ENCODE measurements at places on chromosomes 3 and 15. TPM values are rescaled to one million over a fixed set of nuclear protein-coding genes. Genes with fewer than 3 reads are reported as not detected.
A peak's percentile ranks its signal among the peaks of the same experiment; 100 is the strongest.

DNA sequence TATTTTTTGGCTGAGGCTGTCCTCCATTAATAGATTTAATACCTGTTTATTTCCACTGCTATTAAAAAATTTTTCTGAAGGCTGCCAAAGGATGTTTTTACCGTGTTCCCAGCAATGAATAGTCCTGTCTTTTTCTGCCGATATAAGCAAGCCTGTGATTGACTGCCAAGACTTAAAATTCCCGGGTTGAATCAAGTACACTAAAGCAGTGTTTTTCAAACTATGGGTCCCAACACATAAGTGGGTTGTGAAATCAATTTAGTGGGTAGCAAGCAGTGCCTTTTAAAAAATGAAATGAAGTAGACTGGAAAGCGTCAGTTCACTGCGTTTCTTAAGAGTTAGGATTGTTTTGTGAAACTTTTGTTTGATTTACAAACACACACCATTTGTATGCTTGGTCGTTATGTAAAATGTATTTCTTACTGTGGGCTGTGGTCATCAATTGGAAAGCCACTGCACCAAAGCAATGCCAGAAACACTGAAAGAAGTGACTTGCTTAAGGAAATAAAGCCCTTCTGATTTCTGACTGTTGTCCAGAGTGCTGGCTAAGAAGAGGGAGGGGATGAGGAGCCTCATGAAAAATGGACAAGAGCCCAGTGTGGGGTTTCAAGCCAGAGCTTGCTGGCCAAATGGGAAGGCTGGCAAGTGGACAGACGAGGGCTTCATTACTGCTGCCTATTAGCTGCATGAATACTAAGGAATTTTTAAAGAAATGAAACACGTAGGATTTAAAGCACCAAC lies 206.0 kb downstream of the THRB start:
- DNase-seq, result no peak

DNA sequence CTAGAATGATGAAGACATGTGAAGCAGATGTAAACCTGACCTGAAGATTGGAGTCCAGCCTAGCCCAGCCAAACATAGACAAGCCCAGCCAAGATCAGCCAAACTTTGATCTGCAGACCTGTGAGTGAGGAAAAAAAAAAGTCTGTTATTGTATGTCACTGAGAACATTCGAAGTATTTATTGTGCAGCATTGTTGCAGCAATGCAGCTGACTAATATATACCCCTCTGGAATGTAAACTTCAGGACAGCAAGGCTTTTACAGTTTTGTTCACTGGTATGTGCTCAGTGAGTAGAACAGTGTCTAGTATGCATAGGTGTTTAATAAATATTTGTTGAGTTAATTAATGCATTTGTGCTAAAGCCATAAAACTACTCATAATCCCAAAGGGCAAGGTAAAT lies 23.4 kb downstream of the TMEM202 start:
- DNase-seq, result no peak

- no peak for DNase-seq
These were observed 35.6 kb upstream of the LIPC start for GRCh38 chr15:58396181-58396580.

- DNase-seq, result no peak
These were observed 6.9 kb upstream of the UBE2E1 start for GRCh38 chr3:23798876-23799275.

DNA sequence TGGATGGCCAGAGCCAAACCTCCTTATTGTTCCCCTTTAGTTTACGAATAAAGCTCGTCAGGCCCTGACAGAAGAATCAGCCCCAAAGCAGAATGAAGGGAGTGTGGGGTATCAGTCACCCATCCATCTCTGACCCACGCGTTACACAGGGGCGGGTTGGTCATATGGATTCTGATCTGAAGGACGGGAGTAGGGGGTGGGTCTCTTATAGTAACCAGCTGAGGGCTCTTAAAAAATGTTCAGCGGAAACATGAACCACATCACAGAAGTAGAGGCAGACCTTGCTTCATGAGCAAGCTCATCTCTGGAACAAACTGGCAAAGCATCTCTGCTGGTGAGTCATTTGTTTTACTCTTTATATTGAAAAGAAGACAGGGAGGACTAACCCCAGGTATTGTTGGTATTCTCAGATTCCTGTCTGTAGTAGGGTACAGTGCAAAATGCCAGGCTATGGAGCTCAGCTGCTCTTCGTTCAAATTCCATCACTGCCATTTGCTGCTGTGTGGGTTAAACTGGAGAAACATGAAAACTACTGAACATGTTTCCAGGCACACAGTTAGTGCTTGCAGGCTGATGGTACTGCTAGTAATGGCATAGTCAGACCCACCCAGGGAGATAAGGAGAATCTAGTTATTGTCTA lies at the start of gene CXCR6:
Gene CXCR6, plus strand, starts transcription at position 258 of the 640 bp plus-strand sequence. CDS start 3,018 bp downstream, outside the sequence.
- no peak for DNase-seq

DNA sequence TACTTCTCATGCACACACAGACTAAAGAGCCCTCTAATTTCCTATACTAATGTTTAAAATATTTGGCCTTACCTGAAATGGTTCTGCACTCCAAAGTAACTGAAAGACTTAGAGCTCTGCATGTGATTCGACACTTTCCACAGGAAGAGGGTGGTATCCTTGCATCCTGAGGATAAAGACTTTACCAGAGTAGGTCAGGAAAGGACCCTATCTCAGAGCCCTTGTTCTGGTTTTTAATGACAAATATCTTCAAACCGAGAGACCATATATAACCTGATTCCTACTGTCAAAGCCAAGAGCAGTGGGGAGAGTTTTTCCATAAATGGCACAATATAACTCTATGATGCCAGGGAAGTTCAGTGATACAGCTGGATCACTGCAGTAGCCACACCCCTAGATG lies at the start of gene GP5:
Gene GP5, minus strand, starts transcription at position 101 of the 400 bp plus-strand sequence. CDS start 984 bp downstream, outside the sequence.
- DNase-seq, result no peak

DNA sequence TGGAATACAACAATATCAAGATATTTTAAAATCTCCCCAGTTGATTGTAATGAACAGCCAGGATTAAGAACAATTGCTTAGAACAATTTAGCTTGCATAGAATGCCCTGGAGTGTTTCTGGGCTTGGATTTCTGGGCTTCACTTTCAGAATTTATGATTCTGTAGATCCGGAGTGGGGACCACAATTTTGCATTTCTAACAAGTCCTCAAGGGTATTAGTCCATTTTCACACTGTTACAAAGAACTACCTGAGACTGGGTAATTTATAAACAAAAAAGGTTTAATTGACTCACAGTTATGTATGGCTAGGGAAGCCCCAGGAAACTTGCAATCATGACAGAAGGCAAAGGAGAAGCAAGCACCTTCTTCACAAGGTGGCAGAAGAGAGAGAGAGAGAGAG lies 54.3 kb upstream of the MYRIP start:
- DNase-seq, result no peak

- DNase-seq, result peak; percentile 73
These were observed 140.5 kb downstream of the FNDC3B start for GRCh38 chr3:172179680-172180399.

DNA sequence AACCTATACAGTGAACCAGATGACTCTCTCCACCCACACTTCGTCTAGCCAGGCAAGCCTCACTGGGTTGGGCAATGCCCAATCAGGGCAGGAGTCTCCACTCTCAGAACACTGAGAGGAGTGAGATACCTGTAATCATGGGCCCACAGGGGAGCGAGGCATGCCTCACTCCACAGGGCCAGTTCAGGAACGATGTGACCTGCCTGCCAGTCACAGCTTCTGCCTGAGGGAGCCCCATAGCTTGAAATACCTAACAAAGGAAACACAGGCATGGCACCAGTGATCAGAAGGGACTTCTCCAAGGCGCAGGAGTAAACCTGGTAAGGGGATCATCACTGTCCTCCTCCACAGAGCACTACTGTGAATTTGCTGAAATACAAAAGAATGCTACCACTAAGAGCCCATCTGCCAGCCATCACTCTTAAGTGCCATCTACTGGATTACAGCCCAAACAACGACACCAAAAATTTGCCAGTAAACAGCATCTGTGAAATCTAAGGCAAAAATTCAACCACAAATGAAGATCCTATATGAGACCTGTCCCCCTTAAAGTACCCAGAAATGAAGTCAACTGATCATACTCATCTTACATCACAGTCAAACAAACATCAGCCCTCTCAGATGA lies 689.9 kb upstream of the SEMA6D start:
- no peak for DNase-seq

DNA sequence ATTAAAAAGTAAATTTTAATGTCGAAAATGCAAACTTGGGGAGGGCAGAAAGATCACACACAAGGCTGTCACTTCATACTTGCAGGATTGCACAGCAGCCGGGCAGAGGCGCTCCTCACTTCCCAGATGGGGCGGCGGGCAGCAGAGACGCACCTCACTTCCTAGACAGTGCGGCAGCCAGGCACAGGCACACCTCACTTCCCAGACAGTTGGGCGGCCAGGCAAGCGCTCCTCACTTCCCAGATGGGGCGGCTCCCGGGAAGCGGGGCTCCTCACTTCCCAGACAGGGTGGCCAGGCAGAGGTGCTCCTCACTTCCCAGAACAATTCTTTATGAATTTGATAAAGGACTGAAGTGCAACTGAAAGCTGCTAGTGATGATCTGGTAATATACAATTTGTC lies 21.2 kb downstream of the RLBP1 start:
- DNase-seq, result no peak

DNA sequence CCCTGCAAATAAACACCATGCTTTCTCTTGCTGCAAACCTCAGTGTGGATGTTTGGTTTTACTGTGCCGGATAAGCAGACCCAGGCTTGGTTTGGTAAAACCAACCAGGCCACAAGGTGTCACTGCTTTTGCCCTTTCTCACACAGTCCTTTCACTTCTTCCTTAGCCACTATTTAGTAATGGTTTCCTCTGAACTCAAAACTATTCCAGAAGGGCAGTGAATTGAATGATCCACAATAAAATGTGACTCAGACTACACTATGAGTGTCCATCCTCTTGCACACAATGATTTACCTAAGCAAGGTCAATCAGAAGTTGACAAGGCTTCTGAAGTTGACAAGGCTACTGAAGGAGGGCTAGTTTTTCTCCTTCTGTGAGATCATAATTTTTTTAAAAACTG lies 552.4 kb upstream of the CCDC54 start:
- no peak for DNase-seq

DNA sequence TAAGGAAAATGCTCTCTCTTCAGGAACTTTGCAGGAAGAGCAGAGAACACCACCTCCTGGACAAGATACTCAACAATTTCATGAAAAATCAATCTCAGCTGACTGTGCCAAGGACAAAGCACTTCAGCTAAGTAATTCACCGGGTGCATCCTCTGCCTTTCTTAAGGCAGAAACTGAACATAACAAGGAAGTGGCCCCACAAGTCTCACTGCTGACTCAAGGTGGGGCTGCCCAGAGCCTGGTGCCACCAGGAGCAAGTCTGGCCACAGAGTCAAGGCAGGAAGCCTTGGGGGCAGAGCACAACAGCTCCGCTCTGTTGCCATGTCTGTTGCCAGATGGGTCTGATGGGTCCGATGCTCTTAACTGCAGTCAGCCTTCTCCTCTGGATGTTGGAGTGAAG lies 200.5 kb downstream of the AKAP13 start:
- DNase-seq, result no peak

DNA sequence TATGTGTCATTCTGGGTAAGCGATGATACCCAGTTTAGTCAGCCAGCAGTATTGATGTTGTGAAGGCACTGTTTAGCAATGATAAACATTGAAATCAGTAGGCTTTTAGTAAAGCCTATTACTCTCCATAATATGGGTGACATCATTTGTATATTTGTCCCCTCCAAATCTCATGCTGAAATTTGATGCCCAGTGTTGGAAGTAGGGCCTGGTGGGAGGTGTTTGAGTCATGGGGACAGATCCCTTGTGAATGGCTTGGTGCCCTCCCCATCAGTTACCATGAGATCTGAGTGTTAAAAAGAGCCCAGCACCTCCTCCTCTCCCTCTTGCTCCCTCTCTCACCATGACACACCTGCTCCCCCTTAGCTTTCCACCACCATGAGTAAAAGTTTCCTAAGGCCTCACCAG lies 31.4 kb upstream of the FAN1 start:
- DNase-seq, result no peak

DNA sequence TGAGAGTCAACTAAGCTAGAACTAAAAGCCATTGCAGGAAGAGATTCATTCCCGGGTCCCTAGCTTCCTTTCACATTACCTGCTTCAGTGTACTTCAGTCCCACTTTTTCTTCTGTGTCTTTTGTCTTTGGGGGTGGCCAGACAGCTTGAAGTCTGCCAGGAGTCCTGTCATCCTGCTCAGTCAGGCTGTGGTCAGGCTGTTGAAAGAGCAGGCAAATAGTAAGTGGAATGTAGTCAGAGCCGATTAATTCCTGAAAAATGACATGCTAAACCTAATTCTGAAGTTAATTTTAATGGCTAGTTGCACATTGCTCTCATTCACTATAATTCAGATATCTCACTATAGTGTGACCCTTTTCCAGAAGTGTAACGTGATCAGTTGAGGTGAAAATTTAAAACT lies 129.6 kb downstream of the FMN1 start:
- no peak for DNase-seq

GRCh38 chr3:137471130-137471529 lies 293.0 kb upstream of the SOX14 start:
- DNase-seq, result no peak

DNA sequence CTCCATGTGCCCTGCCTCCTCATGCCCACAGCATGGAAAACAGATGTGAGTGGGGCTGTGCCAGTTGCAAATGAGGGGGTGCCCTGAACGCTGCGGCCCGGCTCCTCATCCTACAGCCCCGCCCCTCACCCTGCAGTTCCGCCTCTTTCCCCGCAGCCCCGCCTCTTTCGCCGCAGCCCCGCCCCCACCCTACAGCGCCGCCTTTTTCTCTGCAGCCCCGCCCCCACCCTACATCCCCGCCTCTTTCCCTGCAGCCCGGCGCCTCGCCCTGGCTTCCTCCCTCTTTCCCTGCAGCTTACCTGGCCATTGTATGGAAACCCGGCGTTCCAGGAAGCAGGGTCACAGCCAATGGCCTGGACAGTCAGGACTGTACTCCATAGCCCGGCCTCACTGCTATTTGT lies 284.9 kb downstream of the TLE3 start:
- DNase-seq, result no peak

- no peak for DNase-seq
These were observed 50.0 kb downstream of the MB21D2 start for GRCh38 chr3:192867645-192868044.

- peak; percentile 65 for DNase-seq
These were observed 121.5 kb upstream of the LIPC start for GRCh38 chr15:58309963-58310928.

The SLC9C1 gene
- not detected for total RNA-seq

The AADACL2 gene
- not detected for total RNA-seq

The USP19 gene
- total RNA-seq, result 37.1 TPM

The PDZRN3 gene
- 1.3 TPM for total RNA-seq

The C3orf85 gene
- total RNA-seq, result 11.4 TPM

The PIK3CA gene
- total RNA-seq, result 9.0 TPM

The PIERCE2 gene
- total RNA-seq, result 0.60 TPM

The GASK1A gene
- total RNA-seq, result 19.9 TPM

The PTPRG gene
- total RNA-seq, result 15.6 TPM

The DUOX2 gene
- total RNA-seq, result 0.10 TPM

The TRPM1 gene
- 0.10 TPM for total RNA-seq

The PRSS50 gene
- 0.13 TPM for total RNA-seq

The ADPRH gene
- 4.1 TPM for total RNA-seq

Measured in left lobe of liver (tissue), 2 donors.